ENCODE measurements at places on chromosomes 2 and 18. TPM values are rescaled to one million over a fixed set of nuclear protein-coding genes. Genes with fewer than 3 reads are reported as not detected.

- H3K4me3 ChIP-seq = no peak overlapping the region
- H3K27me3 ChIP-seq = no peaks in the 10 kb centered on the region
- H3K4me1 ChIP-seq = no peaks in the 10 kb centered on the region
- no peak for DNase-seq
Measured at GRCh38 chr2:146806364-146807005, 1038.3 kb upstream of the ACVR2A start.

GRCh38 chr2:192286093-192286701 is 91.5 kb upstream of the TMEFF2 start:
- no peak overlapping the region for H3K27ac ChIP-seq
- no peaks in the 10 kb centered on the region for H3K4me1 ChIP-seq
- H3K27me3 ChIP-seq = no peaks in the 10 kb centered on the region
- no peak for DNase-seq

- H3K27me3 ChIP-seq = no peaks in the 10 kb centered on the region
- H3K27ac ChIP-seq = no peak overlapping the region
- H3K36me3 ChIP-seq = no peaks in the 10 kb centered on the region
- no peak overlapping the region for H3K4me3 ChIP-seq
Measured at GRCh38 chr2:173843526-173843925, 121.6 kb downstream of the SP3 start.

The GAREM1 gene
- total RNA-seq = 25.1 TPM
